ENCODE measurements at places on chromosomes 16 and 17.

DNA sequence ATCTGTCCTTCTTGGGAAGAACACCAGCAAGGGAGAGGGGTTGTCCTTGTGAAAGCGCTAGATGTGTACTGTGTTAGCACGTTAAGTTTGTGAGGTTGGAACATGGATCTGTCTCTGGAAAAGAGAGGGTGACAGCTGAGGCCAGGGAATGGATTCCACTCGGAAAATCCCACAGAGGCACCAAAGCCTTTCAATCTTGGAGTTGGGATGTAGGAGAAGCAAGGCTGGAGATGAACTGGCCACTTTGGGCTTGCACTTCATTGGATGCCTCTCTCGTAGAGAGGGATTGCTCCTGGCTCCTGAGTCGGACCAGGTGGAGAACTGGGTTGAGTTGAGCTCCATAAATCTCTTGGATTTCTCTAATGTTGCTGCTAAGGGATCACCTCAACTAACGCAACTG, 67.2 kb downstream of the CCDC182 start:
- no peak for DNase-seq

GRCh38 chr16:29809850-29810698, 1.9 kb upstream of the PRRT2 start:
- DNase-seq: peak; percentile 52

GRCh38 chr16:75267631-75268264, 16.3 kb upstream of the BCAR1 start:
- no peak for DNase-seq

- no peak for DNase-seq
Measured at GRCh38 chr17:55748841-55749240, 2.0 kb upstream of the PCTP start.

DNA sequence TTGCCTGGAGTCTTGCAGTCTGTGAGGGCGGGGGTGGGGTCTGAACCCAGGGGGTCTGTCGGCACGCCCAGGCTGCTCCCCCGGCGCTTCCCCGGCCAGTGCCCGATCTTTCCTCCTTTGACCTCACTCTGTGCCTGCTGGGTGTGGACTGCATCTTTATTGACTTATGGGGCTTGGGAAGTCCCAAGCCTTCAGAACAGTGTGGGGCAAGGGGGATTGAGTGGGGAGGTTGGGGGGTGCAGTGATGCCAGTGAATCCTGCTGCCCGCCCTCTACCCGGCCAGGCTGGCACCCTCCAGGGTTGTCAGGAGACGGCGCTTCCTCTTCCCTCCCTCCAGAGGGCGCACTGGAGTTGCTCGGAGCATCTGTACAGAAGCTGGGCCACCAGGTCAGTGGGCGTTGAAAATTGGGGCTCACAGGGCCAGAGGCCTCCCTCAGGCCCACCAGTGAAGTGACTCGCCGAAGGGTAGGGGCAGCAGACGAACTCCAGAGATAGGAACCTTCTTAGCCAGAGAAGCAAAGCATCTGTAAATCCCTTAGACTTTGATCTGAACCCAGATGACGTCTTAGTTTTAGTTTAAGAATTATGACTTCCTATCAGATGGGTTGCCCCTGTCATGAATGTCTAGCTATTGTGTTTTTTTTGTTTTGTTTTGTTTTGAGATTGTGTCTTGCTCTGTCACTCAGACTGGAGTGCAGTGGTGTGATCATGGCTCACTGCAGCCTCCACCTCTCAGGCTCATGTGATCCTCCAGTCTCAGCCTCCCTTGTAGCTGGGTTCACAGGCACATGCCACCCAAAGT, 184.8 kb upstream of the CIBAR2 start:
- DNase-seq: peak; percentile 76

DNA sequence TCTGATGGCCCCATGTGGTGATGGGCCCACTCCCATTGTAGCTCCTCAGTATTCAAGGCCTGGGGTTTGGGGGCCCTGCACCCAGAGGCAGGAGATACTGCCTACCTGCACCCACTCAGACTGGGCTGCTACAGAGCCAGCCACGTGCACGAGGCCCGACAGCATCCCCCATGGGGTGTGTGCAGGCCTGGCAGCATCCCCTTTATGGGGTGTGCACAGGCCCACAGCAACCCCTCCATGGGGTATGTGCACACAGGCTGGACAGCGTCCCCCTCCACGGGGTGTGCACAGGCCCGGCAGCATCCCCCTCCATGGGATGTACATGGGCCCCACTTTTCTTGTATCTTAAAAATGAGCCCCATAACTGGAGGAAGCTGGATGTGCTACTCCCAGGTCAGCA, 156.0 kb downstream of the RBFOX3 start:
- DNase-seq: no peak

- DNase-seq: peak; percentile 73
Measured at GRCh38 chr17:4247361-4247970, 16.3 kb downstream of the ANKFY1 start.

Measured in HAP-1 (cell line).